ENCODE measurements at places on chromosomes 3 and 15.

DNA sequence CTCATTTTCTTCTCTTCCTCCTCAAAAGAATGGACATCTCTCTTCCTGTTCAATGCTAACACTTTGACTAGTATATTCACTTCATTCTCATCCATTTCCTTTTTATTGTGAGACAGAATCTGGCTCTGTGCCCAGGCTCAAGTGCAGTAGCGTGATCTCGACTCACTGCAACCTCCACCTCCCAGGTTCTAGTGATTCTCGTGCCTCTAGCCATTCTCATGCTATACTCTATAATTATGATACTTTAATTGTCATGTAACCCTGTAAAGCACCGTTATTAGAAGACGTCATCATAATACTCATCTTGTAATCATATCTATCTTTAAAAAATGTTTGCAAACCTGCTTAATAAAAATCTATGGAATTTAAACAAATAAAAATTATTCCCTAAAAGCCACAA, 107.0 kb downstream of the SHOX2 start:
- DNase-seq: no peak

DNA sequence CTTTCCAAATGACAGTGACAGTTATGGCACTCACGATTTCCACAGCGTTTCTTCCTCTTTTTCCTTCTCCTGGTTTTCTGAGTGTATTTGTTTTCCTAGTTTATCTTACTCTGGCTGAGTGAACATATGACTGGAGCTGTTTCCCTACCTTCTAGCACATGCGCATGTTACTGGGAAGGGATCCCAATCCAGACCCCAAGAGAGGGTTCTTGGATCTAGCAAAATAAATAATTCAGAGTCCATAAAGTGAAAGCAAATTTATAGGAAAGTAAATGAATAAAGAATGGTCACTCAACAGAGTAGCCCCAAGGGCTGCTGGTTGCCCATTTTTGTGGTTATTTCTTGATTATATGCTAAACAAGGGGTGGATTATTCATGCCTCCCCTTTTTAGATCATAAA, 23.8 kb downstream of the METTL6 start:
- DNase-seq: no peak

- DNase-seq: no peak
Measured at GRCh38 chr3:33881156-33882064, 83.0 kb downstream of the PDCD6IP start.

DNA sequence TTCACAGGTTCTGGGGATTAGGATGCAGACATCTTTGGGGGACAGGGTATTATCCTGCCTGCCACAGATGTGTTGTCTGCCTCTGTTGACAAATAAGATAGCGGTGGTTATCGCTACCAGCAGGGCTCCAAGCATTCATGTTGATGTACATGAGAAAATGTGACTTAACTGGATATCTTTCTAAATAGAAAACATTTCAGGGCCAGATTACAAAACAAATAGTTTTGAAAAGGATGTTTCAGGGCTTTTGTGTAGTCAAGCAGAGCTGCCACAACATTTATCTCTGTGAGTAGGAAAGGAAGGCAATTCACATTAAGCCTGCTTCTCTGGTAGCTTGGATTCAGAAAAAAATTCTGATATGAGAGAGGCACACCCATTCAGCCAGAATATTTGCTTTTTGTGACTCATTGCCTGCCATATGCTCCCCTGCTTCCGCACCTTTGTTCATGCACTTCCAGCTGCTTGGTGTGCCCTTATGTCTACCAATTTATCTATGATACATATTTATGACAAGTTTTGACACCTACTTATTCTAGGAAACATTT, 22.8 kb downstream of the PLS1 start:
- no peak for DNase-seq

GRCh38 chr3:42173307-42173706, 82.2 kb downstream of the TRAK1 start:
- DNase-seq: no peak

DNA sequence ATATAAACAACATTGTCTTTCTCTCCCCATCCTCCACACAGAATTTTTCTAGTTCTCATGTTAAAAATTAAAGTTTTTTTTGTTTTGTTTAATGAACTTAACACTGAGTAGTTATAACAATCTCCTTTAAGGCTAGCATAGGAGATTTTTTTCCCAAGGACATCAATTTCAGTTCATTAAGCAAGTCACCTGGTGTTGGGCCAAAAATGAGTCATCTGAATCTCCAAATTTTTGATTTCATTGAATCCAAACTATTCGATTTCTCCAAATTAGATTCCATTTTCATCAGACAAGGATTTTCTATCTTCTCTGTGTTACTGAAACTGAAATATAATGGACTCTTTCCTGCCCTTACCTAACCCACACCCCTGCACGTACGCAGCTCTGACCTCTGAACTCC, 631.4 kb upstream of the MDFIC2 start:
- no peak for DNase-seq

GRCh38 chr3:30253832-30254231, 352.6 kb upstream of the TGFBR2 start:
- no peak for DNase-seq

DNA sequence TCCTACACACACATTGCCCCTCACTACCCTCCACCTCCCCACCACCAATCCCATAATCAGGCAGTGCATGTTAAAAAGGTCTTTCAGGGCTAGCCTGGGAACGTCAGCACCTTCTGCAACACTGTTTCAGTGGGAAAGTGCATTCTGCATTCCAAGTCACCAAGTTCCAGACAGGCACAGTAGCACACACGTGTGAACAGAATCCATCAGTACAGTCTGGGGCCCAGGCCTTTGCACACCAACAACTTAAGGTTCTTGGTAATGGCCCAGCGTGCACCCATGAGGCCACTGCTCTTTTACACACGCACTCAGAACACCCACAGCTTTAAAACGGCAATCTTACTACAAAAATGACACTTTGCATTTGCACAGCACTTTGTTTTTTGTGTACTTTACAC, 1.2 kb downstream of the ANXA2 start:
- DNase-seq: no peak

- no peak for DNase-seq
Measured at GRCh38 chr15:82944821-82945220, 7.7 kb downstream of the HOMER2 start.

GRCh38 chr3:33152363-33153360, 38.8 kb downstream of the CRTAP start:
- DNase-seq: no peak

DNA sequence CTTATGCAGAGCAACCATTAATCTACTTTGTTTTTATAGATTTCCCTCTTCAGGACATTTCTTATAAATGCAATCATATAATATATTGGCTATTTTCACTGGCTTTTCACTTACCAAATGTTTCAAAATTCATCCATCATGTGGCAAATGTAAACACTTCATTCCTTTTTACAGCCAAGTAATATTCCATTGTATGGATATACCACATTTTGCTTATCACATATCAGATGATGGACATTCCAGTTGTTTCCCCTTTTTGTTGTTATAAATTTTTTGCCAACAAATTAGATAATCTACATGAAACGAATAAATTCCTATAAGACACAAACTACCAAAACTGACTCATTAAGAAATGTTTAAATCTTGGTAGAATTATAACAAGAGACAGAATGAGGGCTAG, 79.8 kb upstream of the CSPG5 start:
- no peak for DNase-seq

GRCh38 chr3:14814411-14814871, 4.3 kb upstream of the FGD5 start:
- no peak for DNase-seq

DNA sequence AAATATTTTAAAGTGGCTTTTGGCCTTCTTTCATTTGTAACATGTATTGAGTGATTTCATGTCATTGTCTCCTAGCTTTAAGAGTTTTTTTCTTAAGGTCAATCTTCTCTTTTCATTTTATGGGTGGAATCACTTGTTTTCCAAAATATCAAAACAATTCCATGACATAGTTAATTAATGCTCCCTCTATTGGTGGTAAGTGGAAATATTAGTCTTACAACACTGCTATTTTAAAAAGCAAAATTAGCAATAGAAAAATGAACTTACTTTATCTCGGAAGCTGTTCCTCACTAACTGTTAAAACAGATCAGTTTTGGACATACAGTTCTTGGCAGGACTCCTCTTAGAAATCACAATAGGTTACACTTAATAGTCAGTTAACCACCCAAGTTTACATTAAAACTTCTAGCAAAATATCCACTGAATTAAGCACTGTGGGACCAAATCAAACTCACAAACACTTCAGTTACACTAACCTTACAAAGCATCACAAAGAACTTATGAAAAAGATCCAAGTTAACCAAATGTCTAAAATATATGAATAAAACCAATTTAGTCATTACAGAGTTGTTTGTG, 42.4 kb downstream of the TIGIT start:
- DNase-seq: no peak

GRCh38 chr3:141659821-141660613, 78.1 kb upstream of the RNF7 start:
- no peak for DNase-seq

DNA sequence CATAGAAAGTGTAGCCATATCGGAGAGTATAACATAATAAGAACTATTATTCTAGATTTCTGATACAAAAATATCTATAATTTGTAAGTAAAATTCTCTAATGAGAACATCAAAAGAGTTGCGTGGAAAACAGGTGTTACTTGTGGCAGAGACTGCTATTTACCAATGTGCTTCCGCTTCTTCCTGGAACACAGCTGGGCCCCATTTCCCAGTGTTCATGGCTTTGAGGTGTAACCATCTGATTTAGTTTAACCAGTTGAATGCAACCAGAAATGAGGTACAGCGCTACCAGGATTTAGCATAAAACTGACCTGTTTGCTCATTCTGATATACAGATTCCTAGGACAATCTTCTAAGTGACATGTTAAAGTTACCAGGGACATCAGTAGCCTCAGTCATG, 1055.2 kb downstream of the IGSF11 start:
- DNase-seq: no peak

DNA sequence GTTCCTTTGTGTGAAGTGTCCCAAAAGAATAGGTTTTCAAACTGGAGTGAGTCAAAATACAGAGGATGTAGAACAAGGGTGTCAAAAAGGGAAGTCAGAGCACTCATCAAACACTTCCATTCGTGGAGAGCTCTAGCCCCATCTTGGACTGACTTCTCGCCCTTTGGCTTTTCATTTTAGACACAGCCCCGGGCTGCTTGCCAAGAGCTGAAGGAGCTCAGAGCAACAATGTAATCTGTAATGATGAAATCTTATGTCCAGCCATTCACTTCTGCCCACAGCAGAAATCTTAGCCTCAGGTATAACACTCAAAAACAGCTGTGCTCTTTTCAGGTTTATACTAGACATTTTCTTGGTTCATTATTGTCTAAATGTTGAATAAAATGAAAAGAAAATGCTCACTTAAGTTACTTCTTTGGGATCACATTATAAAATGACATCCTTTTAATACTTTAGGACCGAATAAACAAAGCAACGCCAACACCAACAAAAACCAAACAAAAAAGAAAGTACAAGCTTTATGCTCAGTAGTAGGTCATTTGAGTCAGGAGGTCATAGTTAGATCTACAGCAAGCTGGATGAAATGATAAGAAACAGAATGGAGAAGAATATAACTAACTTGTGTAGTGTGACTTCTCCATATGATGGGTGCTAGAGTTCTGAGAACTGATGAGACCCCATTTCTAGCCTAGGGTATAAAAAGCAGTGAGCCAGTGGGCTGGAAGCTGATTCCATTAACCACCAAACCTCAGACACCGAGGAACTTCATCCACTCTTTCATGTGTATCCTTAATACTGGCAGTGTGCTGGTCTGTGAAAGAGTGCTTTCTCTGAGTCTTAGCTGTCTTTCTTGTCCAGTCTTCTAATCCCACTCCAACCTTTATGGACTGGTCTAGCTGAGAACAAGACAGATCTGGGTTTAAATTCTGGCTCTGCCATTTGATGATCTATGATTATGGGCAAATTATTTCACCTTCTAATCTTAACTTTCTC, 131.8 kb upstream of the SLC7A14 start:
- no peak for DNase-seq

GRCh38 chr3:177382944-177383343, 185.7 kb upstream of the TBL1XR1 start:
- no peak for DNase-seq

DNA sequence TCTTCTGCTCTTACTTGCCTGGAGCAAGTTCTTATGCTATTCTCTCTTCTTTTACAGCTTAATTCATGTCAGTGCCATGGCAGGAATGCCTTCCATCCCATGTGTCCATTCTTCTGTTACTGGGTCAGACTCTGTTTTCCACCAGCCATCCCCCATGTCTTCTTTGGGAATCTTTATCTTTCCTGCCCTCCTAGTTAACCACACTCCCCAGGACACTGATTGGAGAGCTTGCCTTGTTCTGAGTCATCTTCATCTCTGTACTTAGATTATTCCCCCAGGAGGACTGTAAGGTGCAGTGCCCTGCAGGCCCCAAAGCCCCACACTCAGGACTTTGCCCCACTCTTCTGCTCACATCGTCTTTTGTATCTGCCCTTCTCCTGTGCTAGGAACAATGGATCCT, 3.6 kb downstream of the ABHD17C start:
- DNase-seq: no peak

- peak; percentile 5 for DNase-seq
Measured at GRCh38 chr15:22884344-22884743, 45.9 kb downstream of the NIPA2 start.

GRCh38 chr3:186110975-186111974, 2.4 kb upstream of the ETV5 start:
- no peak for DNase-seq

GRCh38 chr15:54518156-54518882, 540.1 kb downstream of the UNC13C start:
- no peak for DNase-seq

DNA sequence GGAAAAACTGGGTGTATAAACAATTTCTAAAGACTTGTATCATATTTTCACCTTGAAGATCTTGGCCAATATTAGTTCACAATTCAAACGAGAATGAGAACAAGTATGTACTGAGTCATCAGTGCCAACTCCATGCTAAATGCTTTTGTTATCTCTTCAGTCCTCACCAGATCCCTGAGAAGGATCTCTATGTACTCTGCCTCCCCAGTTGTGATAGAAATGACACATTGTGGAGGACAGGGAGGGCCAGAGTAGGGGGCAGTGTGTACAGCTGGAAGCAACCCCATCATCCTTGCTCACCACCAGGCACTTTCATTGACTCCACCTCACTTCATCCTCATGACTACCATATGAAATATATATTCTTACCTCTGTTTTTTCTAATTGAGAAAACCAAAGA, 353.7 kb upstream of the SOX2 start:
- no peak for DNase-seq

DNA sequence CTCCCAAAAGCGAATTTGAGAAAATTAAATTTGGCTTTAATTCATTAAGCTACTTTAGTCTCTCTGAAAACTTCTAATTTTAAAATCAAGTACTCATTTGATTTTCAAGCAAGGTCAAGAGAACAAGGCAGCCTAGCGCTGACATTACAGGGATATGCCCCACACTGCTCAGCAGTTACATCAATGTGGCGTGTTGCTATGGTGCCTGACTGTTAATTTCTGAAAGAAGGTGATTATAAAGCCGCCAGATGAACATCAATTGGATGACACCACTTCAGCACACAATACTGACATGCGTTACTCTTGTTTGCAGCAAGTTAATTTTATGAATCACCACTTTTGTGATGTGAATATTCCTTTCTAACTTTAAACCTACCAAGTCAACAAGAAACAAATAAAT, 284.4 kb downstream of the FOXP1 start:
- DNase-seq: no peak

Data from CD4-positive, alpha-beta T cell treated with Interleukin-15 for 4 hours (primary cell).